ENCODE measurements at places on chromosomes 4 and X.

DNA sequence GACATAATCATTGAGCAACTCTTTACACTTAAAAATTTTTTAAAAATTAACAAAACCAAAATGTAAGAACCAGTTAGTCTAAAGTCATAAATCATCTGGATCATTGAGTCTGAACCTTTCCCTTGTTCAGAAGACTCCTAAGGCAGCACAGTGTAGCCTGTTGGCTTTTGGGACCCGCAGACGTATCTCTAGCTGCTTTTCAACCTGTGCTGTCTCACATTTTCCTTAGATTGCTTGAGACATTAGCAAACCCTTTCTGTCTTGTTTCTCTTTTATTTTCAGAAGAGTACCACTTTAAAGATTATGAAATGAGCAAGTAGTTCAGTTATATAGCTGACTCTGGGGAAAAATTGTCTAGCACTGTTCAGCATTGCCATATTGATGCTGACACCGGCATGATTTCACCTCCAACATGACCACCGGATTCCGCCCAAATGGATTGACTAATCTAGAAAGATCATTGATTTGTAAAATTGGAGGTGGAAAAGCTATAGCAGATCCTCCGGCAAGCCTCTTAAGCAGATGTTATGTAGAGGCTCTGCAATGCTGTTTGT, 8.9 kb downstream of the TCEANC start:
- DNase-seq: no peak

DNA sequence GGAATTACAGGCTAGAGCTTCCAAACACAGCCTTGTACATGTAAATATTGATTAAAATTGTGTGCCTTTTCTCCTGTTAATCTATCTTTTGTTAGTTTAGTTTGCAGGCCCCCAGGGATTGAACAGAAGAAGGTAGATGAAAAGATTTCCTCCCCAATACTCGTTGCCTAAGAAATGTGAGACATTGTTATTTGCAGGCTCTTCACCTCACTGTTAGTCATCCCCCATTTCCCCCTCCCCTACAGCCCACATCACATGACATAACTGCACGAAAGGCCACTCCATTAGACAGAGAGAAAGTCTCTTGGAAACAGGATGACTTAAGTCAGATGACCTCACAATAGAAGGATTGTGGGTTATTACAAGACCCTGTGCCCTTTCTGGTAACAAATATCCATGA, 13.3 kb upstream of the MID1 start:
- DNase-seq: no peak

- DNase-seq: no peak
These were observed 199.9 kb downstream of the ENOX2 start for GRCh38 chrX:130702867-130703707.

GRCh38 chr4:20504146-20504545, 196.1 kb upstream of the PACRGL start:
- no peak for DNase-seq

DNA sequence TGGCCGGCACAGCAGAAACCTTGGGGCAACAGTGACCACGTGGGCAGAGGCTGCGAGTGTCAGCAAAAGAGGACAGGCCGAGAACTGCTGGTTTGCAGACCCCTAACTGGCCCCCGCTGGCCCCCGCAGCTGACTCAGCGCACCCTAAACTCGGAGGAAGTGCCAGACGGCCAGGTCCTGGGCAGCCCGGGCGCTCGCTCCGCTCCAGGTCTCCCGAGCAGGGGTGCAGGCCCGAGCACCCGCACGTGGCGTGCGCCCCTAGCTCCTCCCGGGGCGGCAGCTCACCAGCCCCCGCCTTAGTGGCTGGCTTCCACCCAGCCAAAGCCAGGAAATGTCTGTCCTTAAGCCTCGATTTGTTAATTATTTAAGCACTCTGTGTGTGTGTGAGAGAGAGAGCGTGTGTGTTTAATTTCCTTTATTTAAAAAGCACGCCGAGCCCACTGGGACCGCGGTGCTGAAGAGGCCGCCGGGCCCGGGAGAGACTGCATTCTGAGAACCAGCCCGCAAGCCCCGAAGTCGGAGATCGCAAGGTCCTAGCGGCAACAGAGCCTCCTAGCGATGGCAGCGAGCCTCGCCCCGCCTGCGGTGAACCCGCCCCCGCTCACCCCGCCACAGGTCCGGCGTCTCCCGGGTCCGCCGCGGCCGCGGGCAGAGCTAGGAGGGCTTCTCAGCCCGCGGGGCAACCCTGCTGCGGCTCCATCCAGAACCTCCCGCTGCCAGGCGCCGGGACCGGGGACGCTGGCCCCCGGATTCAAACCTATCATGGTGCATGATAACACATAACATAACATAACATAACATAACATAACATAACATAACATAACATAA, 45.9 kb upstream of the CDKN2AIP start:
- peak; percentile 69 for DNase-seq

DNA sequence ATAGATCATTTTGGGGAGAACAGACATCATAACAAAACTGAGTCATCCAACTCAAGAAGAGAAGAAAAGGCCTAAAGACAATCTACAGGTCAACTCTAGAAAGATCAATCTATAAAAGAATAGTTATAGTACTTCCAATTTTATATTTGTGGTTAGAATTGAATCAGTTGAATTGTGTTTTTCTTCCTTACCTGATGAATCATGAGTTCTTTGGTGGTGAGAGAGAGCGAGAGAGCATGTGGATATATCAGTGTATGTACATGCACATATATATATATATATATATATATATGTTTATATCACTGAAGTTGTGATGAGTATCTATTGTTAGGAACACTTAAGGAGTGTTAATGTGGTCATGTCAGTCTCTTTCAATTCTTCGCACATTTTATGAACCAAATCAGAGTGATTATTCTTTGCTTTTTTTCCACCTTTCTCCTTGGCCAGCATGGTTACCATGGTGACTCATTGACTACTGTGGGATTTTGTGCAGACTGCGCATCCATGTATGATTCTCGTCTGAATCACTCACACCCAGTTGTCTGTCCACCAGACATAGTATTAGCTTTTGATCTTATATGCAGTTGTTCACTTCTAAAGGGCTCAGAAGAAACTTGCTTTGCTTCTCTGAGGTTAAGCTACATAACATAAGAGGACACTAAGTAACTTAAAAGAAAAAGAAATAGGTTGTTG, 90.4 kb upstream of the RAB40AL start:
- no peak for DNase-seq

GRCh38 chr4:121472937-121473721, 92.3 kb upstream of the QRFPR start:
- no peak for DNase-seq
